ENCODE measurements at places on chromosomes 16 and 17.

DNA sequence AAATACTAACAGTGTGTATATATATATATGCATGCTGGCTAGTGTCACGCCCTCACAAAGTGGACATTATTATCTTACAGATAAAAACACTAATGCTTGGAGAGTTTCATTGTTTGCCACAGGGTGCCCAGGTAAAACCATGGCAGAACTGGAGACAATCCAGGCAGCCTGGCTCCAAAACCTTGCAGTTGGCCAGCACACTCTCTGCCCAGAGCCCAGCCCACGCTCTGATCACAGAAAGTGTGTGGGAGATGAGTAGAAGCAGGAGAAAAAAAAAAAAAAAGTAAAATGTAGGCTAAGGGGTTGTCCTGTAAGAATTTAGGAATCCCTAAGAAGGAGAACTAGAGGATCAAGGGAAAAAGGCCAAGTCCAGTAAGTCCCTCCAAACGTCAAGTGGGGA lies 538.0 kb downstream of the CDH13 start:
- no peak for DNase-seq

- DNase-seq: no peak
Measured at GRCh38 chr17:73010414-73010813, 82.1 kb downstream of the SLC39A11 start.

GRCh38 chr17:44922136-44922535 lies 6.8 kb upstream of the GFAP start:
- DNase-seq: no peak

DNA sequence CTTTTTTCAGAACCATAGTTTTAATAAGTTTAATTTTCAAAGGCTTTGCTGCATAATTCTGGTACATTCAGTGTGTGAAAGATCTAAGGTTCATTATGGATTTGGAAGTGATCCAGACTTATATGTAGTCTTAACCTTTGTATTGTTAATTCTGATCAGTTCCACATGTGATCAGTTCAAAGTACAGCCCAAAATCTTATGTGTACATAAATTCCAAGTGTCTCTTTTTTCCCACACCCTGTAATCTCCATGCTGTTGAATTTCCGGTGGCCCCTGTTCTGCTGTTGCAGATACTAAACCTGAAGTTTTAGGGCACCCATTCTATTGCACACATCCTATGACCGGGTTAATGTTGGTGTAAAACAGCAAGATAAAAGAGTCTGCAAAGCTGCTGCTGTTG lies 1147.5 kb upstream of the CDH8 start:
- no peak for DNase-seq

- DNase-seq: no peak
Measured at GRCh38 chr17:1750628-1751027, 8.0 kb downstream of the SERPINF2 start.

DNA sequence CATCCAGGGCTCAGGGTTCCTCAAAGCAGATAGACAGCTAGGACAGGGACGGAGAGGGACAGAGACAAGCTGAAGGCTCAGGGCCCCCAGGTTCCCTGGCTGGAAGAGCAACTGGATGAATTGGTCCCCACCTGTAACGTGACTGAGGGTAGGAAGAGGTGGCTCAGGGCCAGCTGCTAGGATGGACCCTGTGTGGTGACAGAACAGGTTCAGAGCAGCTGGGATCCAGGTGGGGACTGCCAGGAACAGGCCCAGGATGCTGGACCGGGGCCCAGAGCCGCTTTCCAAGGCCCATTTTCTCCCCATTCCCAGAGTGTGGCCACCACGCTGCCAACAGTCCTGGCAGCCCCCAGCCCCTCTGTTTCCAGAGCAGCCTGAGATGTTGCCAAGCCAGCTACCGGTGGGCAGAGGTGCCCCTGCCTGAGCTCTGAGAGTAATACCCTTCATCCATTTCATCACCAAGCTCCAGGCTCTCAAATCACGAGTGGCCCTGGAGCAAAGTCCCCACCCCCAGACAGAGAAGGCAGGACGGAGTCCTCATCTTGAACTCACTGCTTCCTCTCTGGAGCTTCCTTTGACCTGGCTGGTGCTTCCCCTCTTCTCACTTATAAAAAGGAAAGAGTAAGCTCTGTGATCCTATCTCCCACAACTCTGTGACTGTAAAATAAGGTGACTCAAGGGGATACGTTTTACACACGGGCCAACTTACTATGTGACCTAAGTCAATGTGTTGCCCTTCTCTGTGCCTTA lies 79.6 kb downstream of the TMEM132E start:
- no peak for DNase-seq

- no peak for DNase-seq
Measured at GRCh38 chr17:73141411-73141810, 23.4 kb upstream of the SSTR2 start.

GRCh38 chr16:71846431-71846830 lies 655 bp downstream of the ATXN1L start:
- no peak for DNase-seq

All from left renal cortex interstitium (tissue), 4 donors.